Osteocyte (in vitro differentiated cells): ENCODE measurements at places on chromosomes 4 and X. TPM values are rescaled to one million over a fixed set of nuclear protein-coding genes. Genes with fewer than 3 reads are reported as not detected.

The GAGE13 gene
- not detected in 2 replicates for total RNA-seq

The FAT4 gene
- total RNA-seq: 106 and 114 TPM in 2 replicates

GRCh38 chr4:150501983-150502382 lies 80.0 kb upstream of the MAB21L2 start:
- no peak for DNase-seq
- H3K27ac ChIP-seq: peak overlapping the region; percentile 20
- peaks cover 8% of the 10 kb centered on the region for H3K4me1 ChIP-seq

GRCh38 chr4:87838890-87839591 lies 6.3 kb downstream of the MEPE start:
- no peak for DNase-seq
- no peaks in the 10 kb centered on the region for H3K36me3 ChIP-seq
- H3K27ac ChIP-seq: no peak overlapping the region
- H3K4me1 ChIP-seq: peaks cover 16% of the 10 kb centered on the region

DNA sequence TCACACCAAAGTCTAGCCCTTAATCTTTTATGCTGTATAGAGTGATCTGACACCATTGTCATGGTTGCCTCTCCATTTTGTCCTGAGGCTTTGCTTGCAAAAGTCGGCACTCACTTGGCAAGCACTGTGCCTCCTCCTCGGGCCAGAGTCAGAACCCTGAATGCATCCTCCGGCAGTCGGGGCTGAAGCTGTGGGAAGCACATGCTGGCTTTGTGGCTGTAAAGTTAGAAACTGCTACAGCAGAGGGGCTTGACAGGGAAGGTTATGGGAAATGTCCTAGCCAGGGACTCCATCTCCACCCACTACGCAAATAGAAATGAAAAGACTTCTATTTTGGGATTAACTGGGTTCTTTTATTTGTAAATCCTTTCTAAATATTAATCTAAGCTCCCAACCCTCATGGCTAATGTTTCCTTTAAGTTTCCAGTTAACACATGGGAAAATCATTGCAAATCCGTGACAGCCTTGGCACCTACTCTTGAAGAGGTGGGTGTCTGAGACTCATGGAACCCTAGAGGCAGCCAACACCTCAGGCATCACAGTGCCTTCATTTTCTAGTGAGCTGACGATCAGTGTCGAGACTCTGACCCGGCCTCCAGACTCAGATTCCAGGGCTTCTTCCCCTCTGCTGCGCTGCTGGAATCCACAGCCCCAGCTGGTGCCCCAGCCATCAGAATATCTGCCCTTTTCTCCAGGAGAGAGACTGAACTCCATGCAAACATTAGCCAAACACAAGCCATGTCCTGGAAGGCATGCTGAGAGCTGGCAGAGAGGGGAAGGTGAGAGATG lies 7.9 kb upstream of the CLDN24 start:
- no peak overlapping the region for H3K27ac ChIP-seq
- peaks cover 9% of the 10 kb centered on the region for H3K4me1 ChIP-seq
- H3K4me3 ChIP-seq: no peak overlapping the region

- peak overlapping the region; percentile 44 for H3K27ac ChIP-seq
- H3K36me3 ChIP-seq: peaks cover 6% of the 10 kb centered on the region
- no peak for DNase-seq
- H3K27me3 ChIP-seq: no peaks in the 10 kb centered on the region
Measured at GRCh38 chrX:75301060-75301459, 27.2 kb downstream of the UPRT start.

DNA sequence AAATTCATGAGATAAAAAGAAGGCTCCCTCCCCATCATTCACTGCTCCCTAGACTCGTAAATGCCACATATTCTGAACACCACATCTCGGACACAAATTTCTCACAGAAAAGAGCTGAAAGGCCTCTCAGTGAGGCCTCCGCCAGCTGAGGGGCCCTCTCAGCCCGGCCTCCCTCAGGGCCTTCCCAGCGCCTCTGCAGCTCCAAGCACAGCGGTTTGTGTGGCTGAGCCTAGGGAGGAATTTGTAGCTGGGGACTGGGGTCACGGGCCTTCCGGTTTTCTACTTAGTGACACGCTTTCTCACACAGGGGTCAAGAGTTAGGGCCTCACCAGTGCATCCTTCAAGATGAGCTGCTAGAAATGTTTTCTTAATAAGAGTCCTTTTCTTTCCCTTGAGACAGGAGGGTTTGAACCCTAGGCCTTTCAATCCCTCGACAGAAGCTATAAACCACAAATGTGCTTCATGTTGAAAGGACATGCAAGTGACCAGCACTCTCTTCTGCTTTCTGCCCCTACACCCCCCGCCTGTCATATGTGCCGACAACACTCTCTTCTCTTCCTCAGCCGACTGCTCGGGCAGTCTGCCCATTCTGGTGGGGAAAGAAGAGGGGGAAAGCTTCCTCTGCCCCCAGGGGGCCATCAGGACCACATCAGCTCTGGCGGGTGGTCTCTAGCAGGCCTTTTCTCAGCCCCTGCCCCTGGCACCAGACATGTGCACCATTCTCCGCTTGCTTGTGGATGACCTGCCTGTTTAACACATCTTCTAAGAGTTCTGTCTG lies 104.9 kb downstream of the CHIC2 start:
- no peaks in the 10 kb centered on the region for H3K36me3 ChIP-seq
- peak overlapping the region; percentile 31 for H3K27ac ChIP-seq
- DNase-seq: no peak
- no peak overlapping the region for H3K4me3 ChIP-seq
- no peaks in the 10 kb centered on the region for H3K27me3 ChIP-seq

GRCh38 chr4:118757761-118758251 lies 72.6 kb downstream of the METTL14 start:
- H3K27ac ChIP-seq: peak overlapping the region; percentile 28
- no peak for DNase-seq
- H3K36me3 ChIP-seq: peaks cover 56% of the 10 kb centered on the region
- H3K4me3 ChIP-seq: no peak overlapping the region
- H3K4me1 ChIP-seq: peaks cover 70% of the 10 kb centered on the region

DNA sequence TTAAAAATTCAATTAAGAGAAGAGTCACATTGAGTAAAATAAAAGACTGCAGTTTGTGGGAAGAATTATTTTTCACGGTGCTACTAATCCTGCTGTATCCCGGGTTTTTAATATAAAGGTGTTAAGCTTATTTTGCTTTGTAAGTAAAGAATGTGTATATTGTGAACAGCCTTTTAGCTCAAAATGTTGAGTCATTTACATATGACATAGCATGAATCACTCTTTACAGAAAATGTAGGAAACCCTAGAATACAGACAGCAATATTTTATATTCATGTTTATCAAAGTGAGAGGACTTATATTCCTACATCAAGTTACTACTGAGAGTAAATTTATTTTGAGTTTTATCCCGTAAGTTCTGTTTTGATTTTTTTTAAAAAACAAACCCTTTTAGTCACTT lies 39.7 kb downstream of the IRS4 start:
- no peak overlapping the region for H3K4me3 ChIP-seq
- H3K36me3 ChIP-seq: peaks cover 39% of the 10 kb centered on the region
- no peaks in the 10 kb centered on the region for H3K27me3 ChIP-seq

DNA sequence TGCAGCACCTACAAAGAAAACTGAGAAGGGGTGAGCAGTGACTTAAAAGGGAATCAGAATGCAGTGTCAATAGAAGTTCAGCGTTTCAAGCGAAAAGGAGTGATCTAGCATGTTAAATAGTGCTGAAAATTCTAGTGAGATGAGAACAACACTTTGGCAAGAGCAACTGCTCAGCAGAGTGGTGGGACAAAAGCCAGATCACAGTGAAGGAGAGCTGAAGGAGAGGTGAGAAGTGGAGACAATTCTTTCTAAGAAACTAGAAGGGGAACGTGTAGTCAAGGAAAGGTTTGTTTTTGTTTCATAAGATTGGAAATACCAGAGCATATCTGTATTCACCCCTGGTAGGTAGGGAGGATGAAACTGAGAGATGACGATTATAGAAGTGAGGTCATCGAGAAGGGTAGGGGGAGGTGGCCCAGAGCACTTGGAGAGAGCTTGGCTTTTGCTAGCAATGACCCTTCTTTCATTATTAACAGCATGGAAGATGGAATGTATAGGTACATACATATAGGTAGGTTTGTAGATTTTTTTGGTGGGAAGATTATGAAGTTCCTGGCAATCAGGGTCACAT lies 33.7 kb downstream of the SRPX2 start:
- no peak overlapping the region for H3K27ac ChIP-seq
- DNase-seq: no peak
- H3K4me3 ChIP-seq: no peak overlapping the region
- peaks cover 6% of the 10 kb centered on the region for H3K36me3 ChIP-seq
- peaks cover 42% of the 10 kb centered on the region for H3K4me1 ChIP-seq
- H3K27me3 ChIP-seq: no peaks in the 10 kb centered on the region

- peaks cover 5% of the 10 kb centered on the region for H3K36me3 ChIP-seq
- H3K4me3 ChIP-seq: no peak overlapping the region
- no peaks in the 10 kb centered on the region for H3K4me1 ChIP-seq
- H3K27ac ChIP-seq: no peak overlapping the region
- no peak for DNase-seq
- H3K27me3 ChIP-seq: no peaks in the 10 kb centered on the region
Measured at GRCh38 chr4:116020141-116020722, 906.8 kb upstream of the NDST4 start.

GRCh38 chr4:165325732-165326512 lies 1.5 kb upstream of the MSMO1 start:
- H3K4me3 ChIP-seq: peak overlapping the region; percentile 41
- H3K36me3 ChIP-seq: peaks cover 8% of the 10 kb centered on the region
- no peaks in the 10 kb centered on the region for H3K27me3 ChIP-seq
- no peak for DNase-seq
